ENCODE measurements at places on chromosomes 1 and 21.

DNA sequence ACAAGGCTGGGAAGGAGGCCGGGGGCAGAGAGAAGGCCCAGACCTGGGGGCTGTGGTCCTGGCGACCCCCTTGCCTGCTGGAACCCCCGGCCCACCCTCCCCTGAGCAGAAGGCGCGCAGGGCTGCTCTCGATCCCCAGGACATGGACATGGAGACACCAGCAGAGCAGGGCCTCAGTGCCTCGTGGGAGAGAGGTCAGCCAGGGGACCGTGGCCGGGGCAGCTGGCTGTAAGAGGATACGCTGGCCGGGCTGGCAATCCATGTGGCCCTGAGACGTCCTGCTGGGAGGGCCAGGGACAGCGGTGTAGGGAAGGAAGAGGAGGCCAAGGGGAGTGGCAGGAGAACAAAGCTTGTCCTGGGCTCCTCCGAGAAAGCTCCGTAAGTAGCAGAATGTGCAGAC lies 132.2 kb downstream of the CASZ1 start:
- peaks cover 6% of the 10 kb centered on the region for H3K4me1 ChIP-seq
- ATAC-seq = peak; percentile 11
- H3K36me3 ChIP-seq = peaks cover 26% of the 10 kb centered on the region
- H3K27ac ChIP-seq = peak overlapping the region; percentile 93
- H3K27me3 ChIP-seq = no peaks in the 10 kb centered on the region
- H3K4me3 ChIP-seq = no peak overlapping the region

DNA sequence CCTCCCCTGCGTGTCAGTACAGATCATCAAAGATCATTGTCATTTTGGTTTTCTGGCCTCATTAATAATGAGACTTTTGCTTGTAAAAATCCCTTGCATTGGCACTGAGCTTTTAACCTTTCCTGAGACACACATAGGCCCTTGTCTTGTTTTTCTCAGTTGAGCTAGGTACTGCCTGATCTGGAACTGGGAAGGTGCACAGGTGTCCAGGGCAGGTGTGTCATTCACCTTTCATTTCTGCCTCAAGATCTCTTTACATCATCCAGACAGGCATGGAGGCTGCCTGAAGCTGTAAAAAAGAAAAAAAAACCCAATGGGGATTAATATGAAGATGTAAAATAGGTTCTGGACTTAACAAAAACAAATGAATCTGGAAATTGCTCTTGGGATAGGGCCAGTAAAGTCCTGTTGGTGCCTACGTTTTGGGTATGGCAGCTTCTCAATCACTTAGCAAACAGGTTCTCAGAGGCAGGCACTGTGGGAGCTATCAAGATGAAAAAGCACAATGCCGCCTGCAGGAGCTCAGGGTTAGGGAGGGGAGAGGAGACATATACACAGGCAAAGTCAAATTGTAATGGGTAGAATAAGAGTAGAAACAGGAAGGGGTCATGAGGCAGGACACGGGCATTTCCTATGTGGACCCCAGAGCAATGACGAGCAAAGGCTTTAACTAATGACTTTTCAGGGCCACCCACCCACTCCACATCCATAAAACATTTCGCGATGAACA lies 1.0 kb upstream of the KCNC4 start:
- H3K36me3 ChIP-seq = no peaks in the 10 kb centered on the region
- ATAC-seq = no peak
- no peaks in the 10 kb centered on the region for H3K27me3 ChIP-seq
- H3K4me3 ChIP-seq = peak overlapping the region; percentile 94

DNA sequence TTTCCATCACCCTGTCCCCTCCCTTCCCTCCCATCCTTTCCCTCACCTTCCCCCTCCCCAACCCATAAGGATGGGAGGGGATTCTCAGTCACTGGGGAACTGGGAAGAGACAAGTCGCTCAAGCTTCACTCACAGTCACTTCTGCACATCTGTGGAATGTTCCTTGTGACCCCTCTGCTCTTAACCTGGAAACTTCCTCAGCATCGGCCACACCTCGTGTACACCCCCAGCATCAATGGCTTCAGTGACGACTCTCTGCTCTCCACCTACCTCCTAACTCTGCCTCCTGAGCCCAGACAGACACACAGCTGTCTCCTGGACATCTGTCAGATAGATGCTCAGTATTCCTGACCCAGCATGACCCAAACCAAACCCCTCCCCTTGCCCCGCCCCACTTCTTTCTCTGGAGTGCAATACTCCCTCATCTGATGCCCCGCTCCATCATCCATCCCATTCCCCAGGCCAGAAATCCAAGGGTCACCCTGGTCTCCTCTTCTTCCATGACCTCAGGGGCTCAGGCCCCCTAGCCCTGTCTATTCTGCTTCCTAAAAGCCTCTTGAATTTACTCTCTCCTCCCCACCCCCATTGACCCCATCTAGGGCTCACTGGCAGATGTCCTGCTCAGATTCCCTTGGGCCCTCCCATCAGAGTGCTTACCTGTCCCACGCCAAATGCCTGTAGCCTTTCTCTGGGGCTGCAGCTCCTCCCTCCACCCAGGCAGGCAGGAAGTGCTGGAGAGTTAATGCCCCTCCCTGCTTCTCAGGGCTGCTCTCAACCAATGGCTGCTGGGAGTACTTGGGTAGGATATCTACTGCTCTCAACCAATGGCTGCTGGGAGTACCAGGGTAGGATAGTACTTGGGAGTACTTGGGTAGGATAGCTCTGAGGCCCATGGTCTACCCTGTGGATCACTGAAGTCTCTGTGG lies 83.1 kb upstream of the CSF3R start:
- no peak for ATAC-seq
- H3K36me3 ChIP-seq = no peaks in the 10 kb centered on the region
- H3K27ac ChIP-seq = no peak overlapping the region
- no peaks in the 10 kb centered on the region for H3K4me1 ChIP-seq
- H3K4me3 ChIP-seq = no peak overlapping the region

GRCh38 chr1:31683997-31684396 lies 19.8 kb downstream of the COL16A1 start:
- H3K36me3 ChIP-seq = no peaks in the 10 kb centered on the region
- no peak overlapping the region for H3K27ac ChIP-seq
- no peaks in the 10 kb centered on the region for H3K27me3 ChIP-seq
- no peak for ATAC-seq
- peaks cover 44% of the 10 kb centered on the region for H3K4me1 ChIP-seq

GRCh38 chr1:23701996-23702395 lies 10.4 kb downstream of the RPL11 start:
- peak; percentile 76 for ATAC-seq
- no peaks in the 10 kb centered on the region for H3K36me3 ChIP-seq
- no peak overlapping the region for H3K4me3 ChIP-seq

GRCh38 chr1:229070168-229070567 lies 200.7 kb upstream of the RAB4A start:
- no peak overlapping the region for H3K4me3 ChIP-seq
- no peaks in the 10 kb centered on the region for H3K27me3 ChIP-seq
- H3K27ac ChIP-seq = peak overlapping the region; percentile 36

- H3K4me1 ChIP-seq = no peaks in the 10 kb centered on the region
- H3K27me3 ChIP-seq = no peaks in the 10 kb centered on the region
- H3K4me3 ChIP-seq = no peak overlapping the region
- peak overlapping the region; percentile 37 for H3K27ac ChIP-seq
Measured at GRCh38 chr21:38990424-38990794, 184.7 kb downstream of the ETS2 start.

DNA sequence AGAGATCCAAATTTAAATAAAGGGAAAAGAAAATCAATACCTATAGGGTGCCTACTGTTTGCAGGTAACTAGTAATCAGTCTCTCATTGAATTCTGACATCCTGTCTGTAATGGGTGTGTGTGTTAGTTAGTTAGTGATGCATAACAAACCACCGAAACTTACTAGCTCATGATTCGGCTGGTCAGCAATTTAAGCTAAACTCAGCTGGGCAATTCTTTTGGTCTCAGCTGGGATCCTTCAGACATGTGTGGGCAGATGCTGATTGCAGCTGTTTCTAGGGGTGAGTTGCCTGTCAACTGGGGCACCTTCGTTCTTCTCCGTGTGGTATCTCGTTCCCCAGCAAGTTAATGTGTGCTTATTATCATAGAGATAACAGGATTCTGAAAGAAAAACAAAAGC lies 40.2 kb upstream of the ZNF124 start:
- no peak for ATAC-seq
- peaks cover 10% of the 10 kb centered on the region for H3K4me1 ChIP-seq
- no peaks in the 10 kb centered on the region for H3K27me3 ChIP-seq
- H3K27ac ChIP-seq = no peak overlapping the region
- no peaks in the 10 kb centered on the region for H3K36me3 ChIP-seq

GRCh38 chr21:25916226-25916625 lies 181.5 kb downstream of the GABPA start:
- ATAC-seq = no peak
- no peak overlapping the region for H3K27ac ChIP-seq
- H3K27me3 ChIP-seq = no peaks in the 10 kb centered on the region
- H3K36me3 ChIP-seq = no peaks in the 10 kb centered on the region

DNA sequence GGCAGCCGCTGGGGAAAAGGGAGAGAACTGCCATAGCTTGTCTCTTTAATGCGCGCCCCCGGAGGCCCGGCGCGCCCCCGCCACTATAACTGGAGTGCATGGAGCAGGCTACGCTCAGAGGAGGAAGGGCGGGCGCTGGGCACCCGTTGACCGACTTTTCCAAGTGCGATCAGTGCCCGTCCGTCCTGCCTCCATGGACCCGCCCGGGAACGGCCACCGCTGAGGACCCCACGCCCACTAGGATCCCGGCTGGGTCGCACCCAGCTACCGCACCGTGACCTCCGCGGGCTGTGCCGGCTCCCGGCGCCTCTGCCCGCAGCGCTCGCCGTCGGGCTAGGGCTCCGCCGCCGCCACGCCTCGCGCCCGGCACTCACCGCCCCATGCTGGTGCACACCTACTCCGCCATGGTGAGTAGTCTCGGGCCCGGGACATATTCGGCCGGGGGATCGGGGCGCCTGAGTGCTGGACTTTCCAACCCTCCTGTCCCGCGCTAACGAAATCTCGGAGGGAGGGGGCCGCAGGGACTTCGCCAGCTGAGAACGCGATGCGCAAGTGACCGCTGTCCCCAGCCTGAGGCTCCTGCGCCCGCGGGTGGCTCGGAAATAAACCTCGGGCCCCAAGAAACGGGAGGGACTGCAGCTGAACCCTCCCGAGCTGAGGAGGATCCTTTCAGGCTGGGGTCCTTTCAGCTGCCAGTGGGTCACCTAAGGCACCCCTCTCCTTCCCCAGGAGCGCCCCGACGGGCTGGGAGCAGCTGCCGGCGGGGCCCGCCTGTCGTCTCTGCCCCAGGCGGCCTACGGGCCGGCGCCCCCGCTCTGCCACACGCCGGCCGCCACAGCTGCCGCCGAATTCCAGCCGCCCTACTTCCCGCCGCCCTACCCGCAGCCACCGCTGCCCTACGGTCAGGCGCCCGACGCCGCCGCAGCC lies at the start of gene TFAP2E:
TFAP2E (plus strand) TSS at position 117 of the 927 bp plus-strand sequence; CDS start at position 381, 264 bp downstream.
- H3K4me1 ChIP-seq = peaks cover 18% of the 10 kb centered on the region
- no peaks in the 10 kb centered on the region for H3K36me3 ChIP-seq
- no peak within 1 kb of the TSS for H3K27ac ChIP-seq

GRCh38 chr1:198588845-198589244 lies 48.4 kb upstream of the ATP6V1G3 start:
- no peak overlapping the region for H3K27ac ChIP-seq
- no peaks in the 10 kb centered on the region for H3K4me1 ChIP-seq
- ATAC-seq = no peak
- H3K27me3 ChIP-seq = no peaks in the 10 kb centered on the region

- H3K36me3 ChIP-seq = no peaks in the 10 kb centered on the region
- ATAC-seq = no peak
- no peaks in the 10 kb centered on the region for H3K27me3 ChIP-seq
- H3K4me1 ChIP-seq = no peaks in the 10 kb centered on the region
- H3K4me3 ChIP-seq = no peak overlapping the region
Measured at GRCh38 chr21:21806711-21807597, 808.7 kb downstream of the NCAM2 start.

GRCh38 chr1:215606564-215607168 lies 39.6 kb downstream of the KCTD3 start:
- ATAC-seq = no peak
- H3K27me3 ChIP-seq = no peaks in the 10 kb centered on the region
- H3K27ac ChIP-seq = no peak overlapping the region
- H3K36me3 ChIP-seq = no peaks in the 10 kb centered on the region

DNA sequence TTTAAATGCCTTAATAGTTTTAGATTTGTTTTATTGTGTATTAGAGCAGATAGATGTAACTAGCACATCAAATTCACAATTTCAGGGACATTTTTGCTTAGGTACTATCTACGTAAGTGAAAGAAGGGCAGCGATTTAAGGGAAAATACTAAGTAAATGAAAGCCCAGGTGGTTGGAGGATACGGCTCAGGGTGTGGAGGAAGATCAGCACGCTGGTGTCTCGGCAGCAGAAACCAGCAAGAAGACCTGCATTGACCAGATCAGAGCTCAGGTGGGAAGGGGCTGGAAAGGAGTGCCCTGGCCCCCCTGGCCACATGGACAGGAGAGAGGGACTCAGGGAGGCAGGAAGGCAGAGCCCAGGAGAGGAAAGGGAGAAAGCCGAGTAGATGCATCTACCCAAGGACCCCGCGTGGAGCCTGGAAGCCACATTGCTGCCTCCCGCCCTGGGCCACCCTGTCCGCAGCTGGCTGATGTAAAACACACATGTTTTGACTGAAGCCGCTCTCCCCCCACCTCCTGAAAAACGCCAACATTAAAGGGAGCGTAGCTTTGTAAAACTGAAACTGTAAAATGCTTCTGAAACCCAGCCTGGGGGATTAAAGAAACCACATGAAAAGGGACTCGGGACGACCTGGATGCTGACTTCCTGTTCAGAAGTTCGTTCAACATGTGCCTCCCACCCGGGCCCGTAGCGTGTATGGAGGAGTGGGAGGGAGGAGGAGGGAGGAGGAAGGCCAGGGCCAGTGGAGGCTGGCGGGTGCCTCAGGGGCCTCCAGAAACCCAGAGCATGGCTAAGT lies 72.6 kb upstream of the TARDBP start:
- no peaks in the 10 kb centered on the region for H3K36me3 ChIP-seq
- H3K4me3 ChIP-seq = no peak overlapping the region
- no peak overlapping the region for H3K27ac ChIP-seq
- no peaks in the 10 kb centered on the region for H3K4me1 ChIP-seq

DNA sequence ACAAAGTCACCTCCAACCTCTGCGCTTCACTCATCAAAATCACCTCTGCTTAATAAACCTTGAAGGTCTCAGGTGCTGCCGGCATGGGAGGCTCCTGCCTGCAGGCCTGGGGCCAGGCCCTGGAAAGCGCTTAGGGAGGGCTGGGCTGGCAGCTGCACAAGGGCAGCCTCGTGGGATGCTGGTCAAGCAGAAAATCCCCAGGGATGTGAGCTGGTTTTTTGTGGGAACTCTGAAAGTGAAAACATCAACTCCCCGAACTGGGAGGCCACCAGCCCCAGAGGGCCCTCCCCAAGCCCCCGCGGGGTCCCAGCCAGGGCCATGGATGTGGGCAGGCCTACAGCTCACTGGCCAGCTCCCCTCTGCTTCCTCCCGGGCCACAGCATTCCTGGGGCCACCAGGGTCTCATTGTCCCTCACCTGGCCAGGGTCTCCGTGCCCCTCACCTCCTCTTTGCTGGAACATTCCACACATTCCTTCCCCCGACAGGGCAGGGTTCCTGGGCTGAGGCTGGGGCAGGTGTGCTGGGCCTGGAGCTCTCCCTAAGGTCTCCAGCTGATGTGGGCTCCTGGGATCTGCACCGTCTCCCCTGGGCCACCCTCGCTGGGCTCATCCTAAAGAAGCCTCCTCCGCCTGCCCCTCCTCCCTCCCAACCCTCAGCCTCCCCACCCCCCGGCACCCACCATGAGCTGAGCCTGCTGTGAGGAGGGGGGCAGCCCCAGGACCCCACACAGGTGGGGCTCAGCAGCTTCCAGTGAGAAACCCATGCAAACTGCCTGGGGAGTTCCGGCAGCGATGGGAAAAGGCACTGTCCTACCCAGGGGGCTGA lies 36.0 kb upstream of the POFUT2 start:
- H3K4me1 ChIP-seq = no peaks in the 10 kb centered on the region
- no peak overlapping the region for H3K4me3 ChIP-seq
- H3K27ac ChIP-seq = peak overlapping the region; percentile 82
- ATAC-seq = no peak
- no peaks in the 10 kb centered on the region for H3K36me3 ChIP-seq

Measured in gastroesophageal sphincter (tissue), 4 donors.